ENCODE measurements at places on chromosomes 3 and 15. TPM values are rescaled to one million over a fixed set of nuclear protein-coding genes. Genes with fewer than 3 reads are reported as not detected.
A peak's percentile ranks its signal among the peaks of the same experiment; 100 is the strongest.

Gene PLA2G4F
- not detected for total RNA-seq

Gene C3orf20
- total RNA-seq = 0.77 TPM

Gene ASB14
- not detected for total RNA-seq

Gene IQGAP1
- 282 TPM for total RNA-seq

Gene TMC3
- not detected for total RNA-seq

Gene LRRN1
- 4.1 TPM for total RNA-seq

Gene DRD3
- not detected for total RNA-seq

Gene HRG
- total RNA-seq = not detected

Gene PRTG
- total RNA-seq = 0.51 TPM

Gene GMPPB
- 24.0 TPM for total RNA-seq

DNA sequence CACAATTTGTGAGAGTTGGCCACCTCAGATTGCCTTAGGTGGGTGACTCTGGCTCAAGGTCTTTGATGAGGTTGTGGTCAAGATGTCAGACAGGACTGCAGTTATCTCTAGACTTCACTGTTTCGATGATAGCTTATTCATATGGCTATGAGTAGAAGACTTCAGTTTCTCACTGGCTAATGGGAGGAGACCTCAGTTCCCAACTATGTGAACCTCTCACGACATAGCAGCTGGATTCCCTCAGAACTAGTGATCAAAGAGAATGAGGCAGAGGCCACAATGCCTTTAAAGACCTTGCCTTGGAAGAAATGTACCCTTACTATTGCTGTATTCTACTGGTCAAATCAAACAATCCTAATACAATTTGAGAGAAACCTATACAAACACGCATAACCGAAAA is 607.5 kb upstream of the ROBO2 start:
- DNase-seq = no peak

DNA sequence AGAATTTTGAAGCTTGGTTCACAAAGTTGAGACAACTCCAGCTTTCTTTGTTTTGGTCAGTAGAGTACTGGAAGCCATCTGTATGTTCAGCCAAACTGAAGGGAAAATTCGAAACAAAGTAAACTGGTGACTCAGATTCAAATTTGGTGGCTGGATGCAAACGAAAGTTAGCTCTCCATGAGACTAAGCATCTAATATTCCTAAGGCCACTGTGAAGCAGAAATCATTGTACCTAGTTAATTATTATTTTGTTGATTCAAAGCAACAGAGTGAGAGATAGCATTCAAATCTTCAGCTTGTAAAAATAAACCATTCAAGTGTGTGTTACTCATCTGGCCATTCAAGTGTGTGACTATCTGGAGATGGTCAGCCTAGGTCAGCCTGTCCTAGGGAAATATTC is 42.1 kb downstream of the NR2F2 start:
- no peak for DNase-seq

GRCh38 chr3:21551019-21551418 is 200.0 kb downstream of the ZNF385D start:
- no peak for DNase-seq

DNA sequence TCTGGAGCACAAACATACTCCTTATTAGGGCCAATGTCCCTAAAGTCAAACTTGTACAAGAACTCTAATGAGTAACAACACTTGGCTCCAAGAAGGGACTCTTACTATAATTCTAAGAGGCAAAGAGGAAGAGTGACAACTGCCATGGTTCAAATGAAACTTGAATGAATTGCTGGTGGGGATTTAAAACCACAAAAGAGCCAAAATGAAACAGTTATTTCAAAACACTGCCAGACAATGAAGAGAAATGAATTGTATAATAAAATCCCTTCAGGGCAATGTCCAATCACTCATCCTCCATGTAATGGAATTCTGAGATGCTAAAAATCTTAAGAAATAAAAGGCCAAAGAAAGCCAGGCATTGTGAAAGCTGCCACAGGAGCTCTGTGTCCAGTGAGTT is 14.2 kb downstream of the THRB start:
- DNase-seq = no peak

DNA sequence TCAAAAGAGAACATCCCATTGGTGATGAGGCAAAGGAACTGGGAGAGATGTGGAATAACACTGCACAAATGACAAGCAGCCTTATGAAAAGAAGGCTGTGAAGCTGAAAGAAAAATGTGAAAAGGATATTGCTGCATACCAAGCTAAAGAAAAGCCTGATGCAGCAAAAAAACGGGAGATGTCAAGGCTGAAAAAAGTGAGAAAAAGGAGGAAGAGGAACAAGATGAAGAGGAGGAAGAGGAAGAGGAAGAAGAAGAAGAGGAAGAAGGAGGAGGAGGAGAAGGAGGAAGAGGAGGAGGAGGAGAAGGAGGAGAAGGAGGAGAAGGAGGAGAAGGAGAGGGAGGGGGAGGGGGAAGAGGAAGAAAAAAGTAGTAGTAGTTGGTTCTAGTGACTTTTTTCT is 41.8 kb upstream of the TEX9 start:
- no peak for DNase-seq

- DNase-seq = no peak
Observed at GRCh38 chr15:60444289-60444912, 34.5 kb downstream of the ICE2 start.

- DNase-seq = peak; percentile 75
Observed at GRCh38 chr3:134527037-134527436, 41.2 kb downstream of the CEP63 start.

DNA sequence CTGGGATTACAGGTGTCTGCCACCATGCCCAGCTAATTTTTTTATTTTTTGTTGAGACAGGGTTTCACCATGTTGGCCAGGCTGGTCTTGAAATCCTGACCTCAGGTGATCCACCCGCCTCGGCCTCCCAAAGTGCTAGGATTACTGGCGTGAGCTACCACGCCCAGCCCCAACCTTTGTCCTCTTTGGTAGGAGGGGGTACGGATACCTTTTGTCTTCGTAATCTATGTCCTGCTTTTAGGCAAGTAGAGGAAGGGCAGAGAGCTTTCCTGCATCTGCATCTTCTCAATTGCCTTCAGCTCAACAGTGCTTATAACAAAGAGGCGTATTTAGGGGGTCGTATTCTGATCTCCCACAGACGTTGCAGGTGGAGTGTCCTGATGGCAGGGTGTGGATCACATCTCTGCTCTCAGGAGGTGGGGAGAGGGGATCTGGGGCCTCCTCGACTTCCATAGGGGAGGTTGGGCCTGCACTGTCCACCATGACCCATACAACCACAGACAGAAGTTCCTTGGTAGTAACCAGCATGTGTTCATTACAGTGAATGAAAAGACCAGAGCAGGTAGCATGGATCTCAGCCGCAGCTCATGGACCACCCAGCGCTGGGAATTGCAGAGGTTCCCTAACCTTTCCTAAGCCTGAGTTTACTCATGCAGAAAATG is 21.4 kb upstream of the KCTD6 start:
- no peak for DNase-seq

GRCh38 chr3:49792371-49793150 is 6.2 kb upstream of the IP6K1 start:
- peak; percentile 56 for DNase-seq

DNA sequence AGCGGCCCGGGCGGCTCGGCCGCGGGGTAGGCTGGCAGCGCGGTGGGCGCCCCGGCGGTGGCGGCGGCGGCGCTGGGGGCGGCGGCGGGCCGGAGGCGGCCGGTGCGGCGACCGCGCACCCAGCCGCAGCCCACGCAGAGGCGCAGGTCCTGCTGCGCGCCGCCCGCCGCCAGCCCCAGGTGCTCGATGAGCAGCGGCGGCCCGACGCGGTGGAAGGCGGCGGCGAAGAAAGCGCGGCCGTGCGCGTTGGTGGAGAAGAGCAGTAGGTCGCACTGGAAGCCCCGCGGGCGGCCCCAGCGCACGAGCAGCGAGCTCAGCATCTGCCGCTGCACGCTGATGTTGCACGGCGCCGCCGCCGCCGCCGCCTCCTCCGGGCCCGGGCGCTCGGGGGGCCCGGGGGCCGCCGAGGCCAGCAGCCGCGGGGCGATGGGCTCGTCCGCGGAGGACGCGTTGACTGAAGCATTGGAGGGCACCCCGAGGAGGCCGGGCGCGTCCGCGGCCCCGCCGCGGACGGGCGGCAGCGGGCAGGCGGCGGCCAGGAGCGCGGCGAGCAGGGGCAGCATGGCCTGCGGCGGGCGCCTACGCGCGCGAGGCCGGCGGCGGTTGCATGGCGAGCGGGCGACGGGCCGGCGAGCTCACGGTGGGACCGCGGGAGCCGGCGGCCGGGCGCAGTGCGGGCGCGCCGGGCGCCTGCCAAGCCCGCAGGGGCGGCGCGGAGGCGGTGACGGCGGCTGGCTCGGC is 452 bp downstream of the TMEM158 start:
- peak; percentile 81 for DNase-seq

- no peak for DNase-seq
Observed at GRCh38 chr3:38595393-38595792, 54.1 kb downstream of the SCN5A start.

- no peak for DNase-seq
Observed at GRCh38 chr3:112143251-112143650, 10.2 kb upstream of the GCSAM start.

DNA sequence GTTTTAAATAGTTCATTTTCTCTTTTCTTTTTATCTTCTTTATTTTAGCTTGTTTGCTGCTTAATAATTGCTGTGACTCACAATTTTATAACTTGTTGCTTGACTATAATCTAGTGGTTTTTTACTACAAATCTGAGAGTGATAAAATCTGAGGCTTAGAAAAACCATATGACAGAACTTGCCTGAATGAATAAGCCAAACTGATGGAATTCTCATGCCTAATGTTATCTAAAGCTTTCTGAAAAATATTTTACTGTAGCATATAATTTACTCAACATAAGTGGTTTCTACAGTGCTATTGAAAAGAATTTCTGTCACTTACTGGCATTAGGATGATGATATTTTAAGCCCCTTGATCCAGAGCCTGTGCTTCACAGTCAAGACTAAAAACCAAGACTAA is 175.1 kb downstream of the VGLL3 start:
- DNase-seq = no peak

GRCh38 chr3:190193210-190193609 is 72.5 kb upstream of the P3H2 start:
- DNase-seq = no peak

DNA sequence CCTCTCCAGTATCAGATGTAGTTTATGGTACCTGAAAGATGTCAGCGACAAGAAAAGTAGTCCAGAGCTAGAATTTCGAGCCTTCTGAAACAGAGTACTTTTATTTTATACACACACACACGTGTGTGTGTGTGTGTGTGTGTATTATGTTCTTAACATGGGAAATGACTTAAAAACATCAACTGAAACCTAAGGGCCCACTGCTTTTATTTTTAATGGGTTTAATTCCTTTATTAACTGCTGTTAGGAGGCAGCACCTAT is 1.9 kb downstream of the TCF12 start:
- DNase-seq = no peak

GRCh38 chr15:73732930-73733329 is 20.2 kb downstream of the INSYN1 start:
- no peak for DNase-seq

- no peak for DNase-seq
Observed at GRCh38 chr3:853489-853888, 239.3 kb upstream of the CNTN6 start.

GRCh38 chr3:152620395-152620794 is 214.5 kb upstream of the P2RY1 start:
- no peak for DNase-seq

DNA sequence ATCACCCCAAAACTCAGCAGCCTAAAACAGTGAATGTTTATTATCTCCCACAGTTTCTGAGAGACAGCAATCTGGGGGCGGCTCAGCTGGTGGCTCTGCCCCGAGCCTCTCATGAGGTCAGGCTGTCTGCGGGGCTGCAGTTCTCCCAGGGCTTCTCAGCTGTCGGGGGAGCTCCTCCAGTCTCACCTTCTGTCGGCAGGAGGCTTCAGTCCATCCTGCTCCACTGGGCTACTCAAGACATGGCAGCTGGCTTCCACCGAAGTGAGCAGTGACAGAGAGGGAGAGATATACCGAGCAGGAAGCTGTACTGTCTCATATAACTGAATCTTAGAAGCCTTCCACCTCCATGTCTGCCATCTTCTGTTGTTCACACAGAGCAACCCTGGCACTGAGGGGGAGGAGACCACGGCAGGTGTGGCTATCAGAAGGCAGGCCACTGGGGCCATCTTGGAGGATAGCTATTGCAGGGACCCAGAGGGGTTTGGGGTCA is 72.8 kb upstream of the ITGA11 start:
- DNase-seq = no peak

DNA sequence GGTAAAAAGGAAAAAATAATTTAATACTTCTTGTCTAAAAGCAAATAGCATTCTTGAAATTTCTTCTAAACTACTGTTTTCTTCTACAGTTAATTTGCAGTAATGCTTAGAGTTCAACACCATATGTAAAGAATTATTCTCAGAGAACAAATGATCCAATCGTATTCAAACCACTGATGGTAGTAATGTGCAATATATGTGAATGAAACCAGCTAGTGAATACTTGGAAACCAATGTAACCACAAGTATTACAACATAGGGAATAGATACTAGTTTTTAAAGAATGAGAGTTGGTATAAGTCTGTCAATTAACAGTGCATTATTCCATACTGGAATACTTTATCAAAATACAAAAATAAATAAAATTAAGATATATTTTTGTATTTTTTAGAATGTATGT is 850.0 kb downstream of the DIPK2A start:
- DNase-seq = no peak

GRCh38 chr3:104909198-104909597 is 457.5 kb upstream of the ALCAM start:
- no peak for DNase-seq

- no peak for DNase-seq
Observed at GRCh38 chr3:72050771-72051170, 265.8 kb upstream of the PROK2 start.

- DNase-seq = no peak
Observed at GRCh38 chr15:96893159-96893906, 562.8 kb downstream of the NR2F2 start.

DNA sequence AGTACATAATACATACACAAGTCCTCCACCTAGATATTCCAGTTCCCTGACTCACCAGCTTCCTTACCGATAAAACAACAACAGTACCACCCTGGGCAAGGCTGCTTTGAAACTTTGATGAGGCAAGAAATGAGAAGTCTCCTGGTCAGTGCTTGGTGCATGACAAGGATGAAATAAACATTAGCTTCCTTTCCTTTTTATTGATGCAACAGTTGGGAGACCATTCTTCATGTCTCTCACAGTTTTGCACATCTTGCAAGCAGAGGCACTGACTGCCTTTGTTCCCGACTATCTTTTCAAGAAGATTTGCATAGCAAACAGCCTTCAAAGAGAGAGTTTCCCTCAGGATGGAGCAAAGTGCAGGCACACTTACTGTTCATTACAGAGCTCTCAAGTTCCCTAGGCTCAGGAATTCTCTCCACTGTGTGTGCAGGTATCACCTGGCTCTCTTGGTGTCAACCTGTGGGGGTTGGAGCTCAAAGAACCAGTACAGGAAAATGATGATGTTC is 65.2 kb downstream of the MYLK start:
- DNase-seq = no peak
